Activated CD8-positive, alpha-beta T cell treated with anti-CD3 and anti-CD28 coated beads for 36 hours (primary cell): ENCODE measurements at places on chromosomes 12 and 14. TPM values are rescaled to one million over a fixed set of nuclear protein-coding genes. Genes with fewer than 3 reads are reported as not detected.

Gene KRT83
- total RNA-seq = not detected

Gene SPTB
- 0.07 TPM for total RNA-seq

Gene KCNH3
- total RNA-seq = 8.0 TPM

Gene ADCY4
- total RNA-seq = 1.3 TPM

Gene P2RX2
- total RNA-seq = not detected

Gene NINJ2
- total RNA-seq = 2.2 TPM

Gene TXNRD1
- total RNA-seq = 89.0 TPM

Gene PTCSC3
- not detected for total RNA-seq

Gene BIN2
- 39.5 TPM for total RNA-seq

Gene PTGES3
- 406 TPM for total RNA-seq

Gene GLI1
- 0.83 TPM for total RNA-seq

Gene DRAM1
- 4.3 TPM for total RNA-seq

Gene P2RX7
- total RNA-seq = 4.7 TPM

Gene GPR84
- not detected for total RNA-seq

Gene SMAGP
- total RNA-seq = 0.96 TPM

Gene PTPRB
- total RNA-seq = not detected

Gene SSPN
- not detected for total RNA-seq

Gene LRTM2
- total RNA-seq = not detected

Gene ABCC9
- not detected for total RNA-seq
